Right renal pelvis (tissue), 4 donors: ENCODE measurements at places on chromosomes 11 and 22.

DNA sequence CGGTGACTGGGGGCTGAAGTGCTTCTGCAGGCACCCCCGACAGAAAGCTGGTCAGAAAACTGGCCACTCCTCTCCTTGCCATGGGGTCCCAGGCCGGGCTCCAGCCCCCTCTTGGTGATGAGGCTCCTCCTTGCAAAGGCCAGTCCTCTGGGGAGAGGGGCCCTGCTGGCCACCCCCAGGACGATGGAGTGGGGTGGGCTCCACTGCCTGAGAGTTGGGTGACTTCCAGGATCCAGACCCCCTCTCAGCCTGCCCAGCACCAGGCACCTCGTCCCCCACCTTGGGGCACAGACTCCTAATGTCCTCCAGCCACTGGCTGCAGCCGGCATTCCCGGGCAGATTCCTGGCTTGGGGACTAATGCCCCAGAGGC lies 441 bp upstream of the RPS6KA4 start:
- no peak for DNase-seq

GRCh38 chr22:31577711-31578110 lies 81.4 kb downstream of the SFI1 start:
- DNase-seq: no peak

DNA sequence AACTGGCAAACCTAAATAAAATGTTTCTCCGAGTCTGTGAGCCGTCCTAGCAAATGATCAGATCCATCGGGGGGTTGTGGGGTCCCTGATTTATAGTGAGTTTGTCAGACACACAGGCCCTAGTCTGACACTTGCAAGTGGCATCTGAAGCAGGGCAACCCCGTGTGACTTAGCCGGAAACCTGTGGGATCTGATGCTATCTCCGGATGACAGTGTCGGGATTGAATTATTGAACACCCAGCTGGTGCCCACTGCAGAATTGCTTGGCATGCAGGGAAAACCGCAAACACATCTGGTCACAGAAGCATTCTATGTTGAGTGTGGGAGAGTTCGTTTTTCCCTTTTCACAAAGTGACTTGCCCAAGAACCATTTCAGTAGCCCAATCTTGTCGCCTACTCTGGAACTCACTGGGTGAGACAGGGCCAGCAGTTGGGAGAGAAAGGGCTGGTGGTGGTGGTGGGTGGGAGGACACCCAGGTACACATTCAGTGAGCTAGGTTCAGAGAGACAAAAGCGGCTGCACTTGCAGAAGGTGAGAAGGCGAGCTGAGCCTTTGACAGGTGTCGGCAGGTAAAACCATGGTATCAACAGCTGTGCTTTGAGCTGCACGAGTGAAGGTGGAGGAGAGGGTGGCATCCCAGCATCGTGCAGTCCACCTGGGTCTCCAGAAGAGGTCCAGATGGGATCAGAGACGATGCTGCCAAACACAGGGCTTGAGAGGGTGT lies 33.7 kb upstream of the B3GAT1 start:
- no peak for DNase-seq

DNA sequence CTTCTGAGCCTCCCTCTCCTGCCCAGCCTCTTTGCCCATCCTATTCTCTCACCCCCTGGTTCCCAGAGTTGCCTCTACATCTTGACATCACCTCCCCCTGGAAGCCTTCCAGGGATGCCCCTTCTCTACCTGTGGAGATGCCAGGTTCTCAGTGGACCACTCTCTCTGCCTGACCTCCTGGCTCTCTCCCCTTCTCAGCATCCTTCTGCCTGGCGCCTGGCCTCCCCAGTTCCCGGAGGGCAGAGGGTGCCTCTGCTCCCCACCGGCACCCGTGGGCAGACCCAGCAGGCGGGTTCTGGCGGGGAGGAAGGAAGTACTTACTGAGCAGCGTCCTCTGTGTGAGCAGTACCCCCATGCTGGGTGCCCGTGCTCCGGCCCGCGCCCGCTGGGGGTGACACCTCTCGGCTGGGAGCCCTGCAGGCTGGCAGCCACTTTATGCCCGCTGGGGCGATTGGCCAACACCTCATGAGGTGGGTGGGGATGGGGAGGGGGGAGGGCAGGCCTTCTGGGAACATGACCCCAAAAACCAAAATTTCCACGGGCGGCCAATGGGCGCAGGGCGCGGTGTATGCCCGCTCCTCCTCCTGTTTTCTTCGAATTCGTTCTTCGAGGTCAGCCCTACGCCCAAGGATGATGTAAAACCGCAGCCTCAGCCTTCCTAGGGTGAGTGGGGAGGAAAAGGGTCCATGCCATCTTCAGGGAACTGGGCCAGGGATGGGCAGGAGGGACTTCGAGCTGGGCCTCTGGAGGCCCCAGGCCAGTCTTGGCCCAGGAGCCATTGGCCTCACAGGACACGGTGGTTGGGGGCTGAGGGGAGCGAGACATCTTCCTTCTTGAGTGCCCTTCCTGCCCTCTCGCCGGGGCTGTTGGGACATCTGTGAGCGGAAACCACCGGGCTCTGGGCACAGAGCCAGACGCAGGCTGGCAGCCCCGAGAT lies at the start of gene OSM:
Gene OSM, minus strand, starts transcription at position 407 of the 937 bp plus-strand sequence. Its CDS starts 52 bp downstream, at position 355.
- no peak for DNase-seq

DNA sequence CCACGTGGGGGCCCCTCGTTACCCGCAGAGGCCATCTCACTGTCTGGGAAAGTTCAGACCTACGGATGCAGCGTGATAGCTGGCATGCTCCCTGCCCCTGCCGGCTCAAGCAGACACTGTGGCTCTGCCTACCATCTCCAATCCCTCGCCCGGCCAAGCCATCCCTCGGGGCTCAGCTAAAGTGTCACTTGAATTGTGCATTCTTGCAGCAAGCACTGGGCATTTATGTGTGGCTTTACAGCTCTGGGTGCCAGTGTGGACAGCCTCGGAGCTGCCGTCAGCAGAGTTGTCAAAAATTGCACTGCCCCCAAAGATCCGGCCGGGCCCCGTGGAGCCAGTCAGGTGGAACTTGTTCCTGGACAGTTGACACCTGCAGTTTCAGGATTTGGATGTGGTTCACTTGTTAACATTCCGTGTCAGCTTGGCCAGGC lies 75.0 kb upstream of the FGF3 start:
- no peak for DNase-seq

DNA sequence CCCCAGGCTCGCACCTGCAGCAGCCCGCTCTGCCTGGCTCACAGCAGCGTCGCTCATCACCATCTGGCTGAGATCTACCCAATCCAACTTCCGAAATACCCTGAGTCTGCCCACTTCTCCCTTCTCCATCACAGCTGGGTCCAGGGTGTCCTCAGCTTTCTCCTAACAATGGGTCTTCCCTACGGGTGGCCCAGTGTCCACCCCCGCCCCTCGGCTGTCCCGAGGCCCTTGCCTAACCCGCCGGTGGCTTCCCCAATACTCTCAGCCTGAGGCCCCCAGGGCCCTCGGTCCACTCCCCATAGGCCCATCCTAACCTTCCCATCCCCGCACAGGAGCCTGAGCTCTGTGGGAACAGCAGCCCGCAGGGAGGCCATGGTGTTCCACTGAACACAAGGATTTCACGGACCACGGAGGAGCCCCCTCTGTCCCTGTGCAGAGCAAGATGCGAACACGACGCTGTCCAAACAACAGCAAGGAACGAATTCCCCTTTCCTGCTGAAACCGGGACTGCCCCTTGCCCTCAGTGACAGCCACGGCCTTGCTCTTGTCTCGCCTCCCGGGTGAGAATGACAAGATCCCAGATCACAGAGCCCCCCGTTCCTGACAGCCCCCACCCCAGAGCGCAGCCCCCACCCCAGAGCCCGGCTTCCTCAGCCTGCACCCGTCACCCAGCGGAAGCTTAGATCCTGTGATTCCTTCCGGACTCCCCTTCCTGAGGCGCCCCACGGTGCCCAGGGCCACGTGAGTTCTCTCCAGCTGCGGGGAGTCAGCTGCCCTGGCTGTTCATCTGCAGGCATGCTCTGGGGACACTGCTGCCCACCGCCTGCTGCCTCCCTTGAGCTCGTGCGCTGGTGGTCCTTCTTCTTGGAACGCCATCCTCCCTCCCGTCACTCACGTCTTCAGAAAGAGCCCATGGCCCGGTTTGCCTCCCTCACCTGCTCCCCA lies 48.8 kb upstream of the CARS1 start:
- no peak for DNase-seq
